ENCODE measurements at places on chromosomes 12 and 14.

GRCh38 chr12:66017736-66018135, 112.8 kb downstream of the LLPH start:
- DNase-seq: no peak

DNA sequence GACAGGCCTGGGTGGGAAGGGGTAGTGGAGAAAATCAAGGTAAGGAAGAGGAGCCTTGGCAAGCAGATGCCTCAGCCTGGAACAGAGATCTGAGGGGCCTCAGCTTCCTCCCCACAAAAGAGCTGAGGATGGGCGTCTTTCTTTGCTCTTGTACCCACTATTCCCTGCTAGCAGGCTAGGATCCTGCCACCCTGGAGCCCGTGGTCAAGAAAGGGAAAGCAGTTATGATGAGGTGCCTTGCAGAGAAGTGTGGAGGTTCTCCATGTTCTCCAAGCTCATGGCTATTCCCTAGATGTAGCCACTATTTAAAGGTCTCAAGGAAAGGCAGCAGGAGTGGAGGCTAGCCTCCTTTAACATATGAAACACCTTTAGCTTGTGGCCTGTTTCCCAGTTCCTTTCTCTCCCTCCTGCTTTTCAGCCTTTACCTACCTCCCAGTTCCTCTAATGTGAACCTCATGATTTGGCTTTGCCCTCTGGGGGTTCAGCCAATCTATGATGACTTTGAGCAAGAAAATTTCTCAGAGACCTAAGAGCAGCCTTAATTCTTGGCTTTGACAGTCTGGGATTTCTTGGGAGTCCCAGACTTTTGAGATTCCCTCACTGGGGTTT, 1.1 kb downstream of the IKZF4 start:
- no peak for DNase-seq

DNA sequence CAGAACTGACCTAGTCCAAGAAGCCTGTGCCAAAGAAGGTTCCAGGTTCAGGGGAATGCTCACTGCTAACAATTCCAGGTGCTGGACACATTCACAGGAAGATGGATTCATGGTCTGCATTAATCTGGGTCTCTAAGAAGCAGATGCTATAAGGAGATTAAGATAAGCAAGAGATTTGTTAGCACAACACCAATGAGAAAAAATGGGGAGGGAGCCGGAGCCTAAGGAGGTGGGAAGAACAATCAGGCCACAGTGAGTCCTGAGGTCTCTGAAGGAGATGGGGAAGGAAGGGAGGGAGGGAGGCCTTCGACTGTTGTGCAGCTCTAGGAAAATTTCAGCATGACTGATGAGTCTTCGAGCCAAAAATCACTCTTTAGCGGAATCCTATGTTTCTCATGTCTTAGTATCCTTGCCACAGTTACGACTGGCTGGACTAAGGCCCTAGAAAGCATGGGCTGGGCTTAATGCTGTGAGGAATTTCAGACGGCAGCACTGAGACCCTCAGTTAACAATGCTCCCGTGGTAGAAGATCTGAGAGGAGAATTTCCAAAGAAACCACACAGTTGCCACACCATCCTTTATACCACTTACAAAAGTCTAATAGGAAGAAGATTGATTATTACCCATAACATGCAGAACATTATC, 31.5 kb upstream of the PTGDR start:
- no peak for DNase-seq

DNA sequence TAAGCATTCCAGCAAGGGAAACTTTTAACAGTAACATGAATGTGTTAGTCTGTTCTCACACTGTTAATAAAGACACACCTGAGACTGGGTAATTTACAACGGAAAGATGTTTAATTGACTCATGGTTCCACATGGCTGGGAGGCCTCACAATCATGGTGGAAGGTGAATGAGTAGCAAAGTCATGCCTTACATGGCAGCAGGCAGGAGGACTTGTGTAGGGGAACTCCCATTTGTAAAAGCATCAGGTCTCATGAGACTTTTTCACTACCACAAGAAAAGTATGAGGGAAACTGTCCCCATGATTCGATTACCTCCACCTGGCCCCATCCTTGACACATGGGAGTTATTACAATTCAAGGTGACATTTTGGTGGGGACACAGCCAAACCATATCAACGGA, 168.3 kb downstream of the PAH start:
- no peak for DNase-seq

GRCh38 chr14:90574188-90575131, 177.6 kb downstream of the CALM1 start:
- no peak for DNase-seq

- DNase-seq: no peak
Observed at GRCh38 chr12:132640936-132641335, 22.4 kb downstream of the P2RX2 start.

- no peak for DNase-seq
Observed at GRCh38 chr12:102962532-102962931, 5.1 kb downstream of the ASCL1 start.

GRCh38 chr12:105109465-105110212, 2.1 kb downstream of the WASHC4 start:
- DNase-seq: no peak

DNA sequence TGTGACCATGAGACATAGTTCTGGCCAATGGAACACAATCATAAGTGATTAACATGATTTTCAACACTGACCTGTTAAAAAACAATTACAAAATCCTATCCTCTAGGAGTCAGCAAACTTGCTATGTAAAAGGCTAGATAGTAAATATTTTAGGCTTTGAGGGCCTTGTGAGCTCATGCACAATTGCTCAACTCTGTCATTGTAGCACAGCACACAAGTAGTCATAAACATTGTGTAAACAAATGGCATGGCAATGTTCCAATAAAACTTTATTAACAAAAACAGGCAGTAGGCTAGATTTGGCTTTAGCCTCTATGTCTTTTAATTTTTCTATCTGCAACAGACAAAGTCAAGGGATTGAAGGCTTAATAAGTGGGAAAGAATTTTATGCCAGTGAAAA, 350.7 kb downstream of the C12orf50 start:
- DNase-seq: no peak

- DNase-seq: no peak
Observed at GRCh38 chr12:22312336-22312735, 22.2 kb downstream of the ST8SIA1 start.

DNA sequence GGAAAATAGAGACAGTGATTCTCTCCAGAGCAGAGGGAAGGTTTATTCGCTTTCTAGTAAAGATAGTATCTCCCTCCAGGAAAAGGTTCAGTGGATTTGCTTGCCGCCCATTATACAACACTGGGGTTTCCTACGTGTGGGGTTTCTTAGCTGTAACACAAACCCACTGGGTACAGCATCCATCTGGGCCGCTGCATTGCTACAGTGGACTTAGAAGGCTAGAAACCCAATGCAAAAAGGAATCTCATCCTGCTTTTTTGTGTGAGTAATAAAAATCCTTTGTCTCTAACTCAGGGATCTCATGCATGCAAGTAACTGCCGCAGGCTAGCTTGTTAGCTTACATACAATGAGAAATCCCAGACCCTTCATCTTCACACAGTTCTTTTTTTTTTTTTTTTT, 67.1 kb upstream of the BCL2L14 start:
- no peak for DNase-seq

DNA sequence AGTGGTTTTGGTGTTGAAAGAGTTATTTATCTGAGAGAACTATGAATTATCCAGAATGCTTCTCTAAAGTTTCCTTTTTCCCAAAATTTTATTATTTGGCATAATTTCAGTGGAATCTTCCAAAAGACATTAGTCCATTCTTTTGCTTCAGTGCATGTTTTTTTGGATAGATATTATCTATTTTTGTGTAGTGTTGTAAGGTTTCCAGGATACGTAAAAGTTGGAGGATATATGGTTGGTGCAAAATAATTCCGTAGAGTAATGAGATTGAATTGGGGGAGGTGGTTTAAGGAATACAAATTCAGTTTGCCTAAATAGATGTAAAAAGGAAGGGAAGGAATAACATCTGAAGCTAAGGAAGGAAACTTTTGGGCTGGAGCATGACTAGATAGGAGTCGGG, 186.6 kb downstream of the RGS6 start:
- no peak for DNase-seq

DNA sequence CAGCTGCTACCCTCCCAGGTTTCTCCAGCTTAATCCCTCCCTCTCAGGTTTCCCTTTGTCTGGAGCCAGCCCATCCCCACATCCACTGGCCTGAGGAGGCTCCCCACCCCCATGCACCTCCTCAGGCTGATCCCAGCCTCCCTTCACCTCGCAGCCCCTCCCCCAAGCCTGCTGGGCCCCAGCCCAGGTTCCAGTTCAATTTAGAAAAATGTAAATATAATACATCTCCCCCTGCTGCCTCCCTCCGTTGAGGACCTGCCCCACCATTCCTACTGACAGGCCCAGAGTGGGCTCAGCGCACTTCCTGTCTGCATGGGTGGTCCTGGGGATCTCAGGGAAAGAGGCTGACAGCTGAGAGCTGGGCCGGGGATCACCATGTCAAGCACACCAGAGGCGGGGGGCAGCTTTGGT, 155.8 kb downstream of the NTF3 start:
- no peak for DNase-seq

DNA sequence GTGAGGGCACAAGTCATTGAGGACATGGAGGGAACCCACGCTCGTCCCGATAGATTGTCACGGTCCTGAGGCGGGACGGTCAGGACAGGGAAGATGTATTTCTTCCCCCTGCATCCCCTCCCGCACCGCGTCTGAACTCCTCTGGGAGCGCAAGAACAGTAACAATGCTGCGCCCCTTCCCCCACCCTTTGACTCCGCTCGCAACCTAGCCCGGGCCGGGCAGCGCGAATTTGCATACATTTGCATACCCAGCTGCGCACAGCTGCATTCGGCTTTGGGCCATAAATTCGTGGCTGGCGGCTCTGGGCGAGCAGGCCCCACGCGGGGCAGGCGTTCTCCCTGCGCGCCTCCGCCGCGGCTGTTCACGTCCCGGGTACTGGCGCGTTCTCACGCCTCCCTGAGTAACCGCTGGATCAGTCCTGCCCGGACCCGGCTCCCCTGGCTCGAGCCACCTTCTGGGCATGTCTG, 29.0 kb upstream of the SMUG1 start:
- no peak for DNase-seq

- DNase-seq: no peak
Observed at GRCh38 chr12:3897371-3897971, 24.3 kb upstream of the PARP11 start.

DNA sequence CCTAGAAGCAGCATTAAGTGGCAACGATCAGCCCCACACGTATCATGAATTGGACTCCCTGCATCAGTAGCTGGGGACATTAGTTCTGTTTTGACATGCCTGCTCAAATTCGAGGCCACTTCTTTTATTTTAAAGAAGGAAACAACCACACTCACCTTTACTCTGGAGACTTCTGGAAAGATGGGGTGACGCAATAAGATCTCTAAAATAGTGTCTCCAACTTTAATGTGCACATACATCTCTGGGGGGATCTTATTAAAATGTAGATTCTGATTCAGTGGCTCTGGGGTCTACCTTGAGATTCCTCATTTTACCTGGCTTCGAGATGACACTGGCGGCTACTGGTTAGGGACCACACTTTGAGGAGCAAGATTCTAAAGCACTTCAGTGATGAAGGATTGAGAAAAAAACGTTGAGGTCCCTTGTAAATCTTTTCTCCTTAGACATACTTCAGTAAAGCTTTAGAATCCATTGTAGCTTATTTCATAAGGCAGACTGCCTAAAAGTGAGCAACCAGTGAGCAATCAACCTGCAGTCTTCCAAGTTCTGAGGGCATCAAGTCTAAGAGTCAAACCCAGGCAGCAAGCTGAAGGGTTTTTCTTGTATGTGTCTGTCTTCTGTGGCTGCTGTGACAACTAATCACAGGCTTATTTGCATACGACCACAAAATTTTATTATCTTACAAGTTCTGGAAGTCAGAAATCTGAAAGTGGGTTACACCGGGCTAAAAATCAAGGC, 718.6 kb upstream of the TBX3 start:
- no peak for DNase-seq

DNA sequence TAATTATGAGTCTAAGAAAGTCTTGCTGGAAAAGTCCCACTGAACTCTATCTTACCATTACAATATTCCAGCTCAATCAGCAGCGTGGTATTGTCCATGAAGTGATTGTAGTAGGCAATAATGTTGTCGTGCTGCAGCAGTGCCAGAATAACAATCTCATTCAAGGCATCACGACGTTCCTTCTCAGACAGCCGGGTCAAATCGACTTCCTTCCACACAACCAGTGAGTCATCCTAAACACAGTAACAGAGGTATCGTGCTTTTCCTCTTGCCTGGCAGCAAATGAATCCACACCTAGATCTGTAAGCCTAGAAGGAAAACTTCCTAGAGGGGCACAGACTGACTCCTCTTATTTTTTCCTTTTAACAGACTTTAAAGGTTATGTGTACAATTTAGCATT, 2.9 kb downstream of the NEK9 start:
- DNase-seq: no peak

DNA sequence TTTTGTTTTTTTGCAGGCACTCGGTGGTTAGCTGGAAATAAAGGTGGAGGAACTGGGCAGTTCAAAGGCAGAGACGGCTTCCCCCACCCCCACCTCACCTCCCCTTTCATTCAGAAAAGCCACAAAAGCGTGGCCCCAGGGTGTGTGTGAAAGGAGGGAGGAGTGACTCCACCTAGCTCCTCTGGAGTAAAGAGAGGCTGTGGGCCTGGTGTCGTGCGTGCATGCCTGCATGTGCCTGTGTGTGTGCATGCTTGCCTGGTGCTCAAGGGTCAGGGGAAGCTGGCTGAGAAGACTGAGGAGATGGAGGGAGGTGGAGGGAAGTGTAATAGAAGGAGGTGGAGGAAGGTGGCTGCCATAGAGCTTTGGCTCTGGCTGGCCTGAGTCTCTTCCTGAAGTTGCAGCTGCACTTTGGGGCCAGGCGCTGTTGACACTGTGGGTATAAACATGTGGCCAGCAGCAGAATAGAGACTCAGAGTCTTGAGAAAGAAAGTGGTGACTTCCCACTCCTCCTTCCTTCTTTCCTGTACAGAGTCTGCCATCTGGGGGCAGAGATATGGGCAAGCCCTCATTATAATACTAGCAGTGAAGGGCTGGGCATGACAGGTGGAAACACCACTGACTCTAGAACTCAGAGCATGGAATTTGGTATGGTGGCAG, 36.9 kb upstream of the SINHCAF start:
- no peak for DNase-seq

GRCh38 chr14:68379510-68380328, 413.1 kb downstream of the ZFP36L1 start:
- DNase-seq: no peak

DNA sequence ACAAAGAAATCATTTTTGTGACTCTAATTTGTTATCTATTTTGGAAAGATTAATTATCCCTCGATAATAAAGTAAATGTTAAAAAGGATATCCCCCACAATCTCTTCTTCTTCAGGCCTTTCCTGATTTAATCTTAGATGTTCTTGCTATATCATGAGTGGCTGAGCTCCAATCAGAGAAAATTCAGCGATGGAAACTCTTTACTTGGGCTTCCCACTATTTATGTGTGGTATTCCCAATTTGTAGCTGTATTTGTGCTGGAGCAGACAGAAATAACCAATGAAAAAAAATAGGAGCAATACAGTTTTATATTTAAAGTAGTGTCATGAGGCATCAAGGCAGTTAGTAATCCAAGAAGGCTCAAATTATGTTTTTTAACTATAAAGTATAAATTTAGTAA, 539.1 kb downstream of the PRKD1 start:
- DNase-seq: no peak

- no peak for DNase-seq
Observed at GRCh38 chr14:50333014-50333509, 20.9 kb downstream of the DMAC2L start.
